Umbilical cord (tissue), 2 donors: ENCODE measurements at places on chromosomes 4 and X. TPM values are rescaled to one million over a fixed set of nuclear protein-coding genes. Genes with fewer than 3 reads are reported as not detected.

GRCh38 chr4:45317276-45317675, 590.9 kb upstream of the GNPDA2 start:
- peak; percentile 75 for DNase-seq

DNA sequence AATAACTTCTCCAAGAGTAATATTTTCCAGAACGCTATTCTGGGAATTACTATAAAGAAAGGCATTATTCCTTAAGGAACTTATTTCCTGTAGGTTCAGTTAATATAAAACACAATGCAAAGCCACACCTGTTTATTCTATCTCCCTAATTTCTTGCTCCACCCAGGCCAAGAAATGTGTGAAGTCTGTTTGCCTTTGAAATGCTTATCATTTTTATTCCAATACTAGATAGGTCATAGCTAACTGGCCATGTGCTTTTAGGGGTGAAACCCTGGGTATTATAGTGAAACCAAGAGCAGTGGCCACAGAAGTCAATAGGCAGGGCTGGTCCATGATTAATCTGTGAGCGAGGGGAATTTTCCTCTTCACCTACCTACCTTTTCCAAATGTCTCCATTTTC, 14.8 kb downstream of the CXCL3 start:
- no peak for DNase-seq

Gene MAGEA2B
- not detected for total RNA-seq

Gene OTUD6A
- not detected for total RNA-seq

Gene CPE
- 151 TPM for total RNA-seq

Gene CCDC110
- 14.4 TPM for total RNA-seq

Gene PPAT
- total RNA-seq: 17.1 TPM

DNA sequence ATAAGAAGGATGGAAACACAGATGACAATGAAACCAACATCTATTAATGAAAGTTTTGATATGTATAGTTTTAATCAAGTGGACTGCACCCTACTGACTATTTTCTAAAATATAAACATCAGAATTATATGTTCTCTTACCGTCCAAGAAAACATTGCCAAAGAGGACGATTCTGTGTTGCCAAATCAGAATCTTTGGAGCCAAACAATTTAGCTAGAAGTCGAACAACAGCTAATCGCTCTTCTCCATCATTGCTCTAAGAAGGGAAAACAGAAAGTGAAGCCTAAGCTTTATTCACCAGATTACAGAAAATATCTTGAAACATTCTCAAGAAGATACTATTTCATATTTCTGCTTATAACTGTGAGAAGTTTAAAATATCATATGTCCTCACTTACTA, 64.2 kb downstream of the PDS5A start:
- DNase-seq: no peak

DNA sequence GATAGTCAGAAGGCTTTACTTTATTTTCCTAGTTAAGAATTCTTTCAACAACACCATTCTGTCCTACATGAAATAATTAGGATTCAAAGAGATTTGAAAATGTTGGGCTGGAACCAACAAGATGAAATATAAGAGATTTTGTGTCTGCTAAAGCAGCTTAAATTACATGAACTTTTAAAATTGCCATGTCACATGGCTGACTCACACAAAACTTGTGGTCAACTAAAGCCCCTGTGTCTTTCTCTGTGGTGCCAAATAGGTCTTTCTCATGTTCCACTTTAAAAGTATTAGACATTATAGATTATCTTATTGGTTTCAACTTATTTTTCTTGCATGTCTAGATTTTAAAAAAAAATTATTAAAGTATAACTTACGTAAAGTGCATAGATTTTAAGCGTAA, 60.8 kb upstream of the FHL1 start:
- DNase-seq: peak; percentile 29

- DNase-seq: no peak
Measured at GRCh38 chrX:40253771-40254170, 156.0 kb upstream of the BCOR start.

Gene ETDB
- not detected for total RNA-seq

DNA sequence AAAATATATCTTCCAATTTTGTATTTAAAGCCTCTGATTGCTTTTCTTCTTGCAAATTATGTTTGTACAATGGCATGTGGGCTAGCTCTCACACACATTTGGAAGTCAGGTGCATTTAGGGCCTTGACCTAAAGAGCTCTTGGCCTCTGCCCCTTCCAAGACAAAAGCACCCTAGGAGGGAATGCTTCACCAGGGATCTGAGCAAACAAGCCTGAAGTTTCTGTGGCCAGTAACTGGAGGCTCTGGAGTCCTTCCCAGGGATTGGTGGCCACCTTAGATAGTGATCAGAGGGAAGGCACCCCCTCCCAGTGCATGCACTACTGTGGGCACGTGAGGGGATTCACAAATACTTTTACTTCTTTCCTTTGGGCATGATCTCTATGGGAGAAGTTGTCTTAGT, 60.3 kb upstream of the DIPK2B start:
- no peak for DNase-seq
